Left kidney (tissue), 8 donors: ENCODE measurements at places on chromosomes 2 and 18.

- no peak for DNase-seq
Observed at GRCh38 chr2:207477896-207478295, 51.9 kb upstream of the CREB1 start.

DNA sequence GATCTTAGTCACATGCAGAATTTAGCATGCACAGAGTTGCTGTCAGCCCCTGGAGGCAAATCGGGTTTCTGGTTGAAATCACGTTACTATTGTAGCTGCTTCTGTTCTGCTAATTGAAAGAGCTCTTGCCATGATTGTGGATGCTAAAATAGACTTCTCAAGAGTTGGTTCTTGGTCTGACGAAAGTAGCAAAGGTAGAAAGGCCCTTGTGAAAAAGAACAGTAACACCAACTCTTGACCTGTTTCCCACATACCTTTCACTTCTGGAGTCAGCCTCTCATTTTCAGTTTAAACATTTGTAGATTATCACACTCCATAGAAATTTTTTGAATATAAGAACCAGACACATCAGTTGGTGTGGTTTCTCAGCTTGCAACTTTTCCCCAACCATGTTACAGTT lies 110.0 kb upstream of the EPB41L3 start:
- DNase-seq: no peak

DNA sequence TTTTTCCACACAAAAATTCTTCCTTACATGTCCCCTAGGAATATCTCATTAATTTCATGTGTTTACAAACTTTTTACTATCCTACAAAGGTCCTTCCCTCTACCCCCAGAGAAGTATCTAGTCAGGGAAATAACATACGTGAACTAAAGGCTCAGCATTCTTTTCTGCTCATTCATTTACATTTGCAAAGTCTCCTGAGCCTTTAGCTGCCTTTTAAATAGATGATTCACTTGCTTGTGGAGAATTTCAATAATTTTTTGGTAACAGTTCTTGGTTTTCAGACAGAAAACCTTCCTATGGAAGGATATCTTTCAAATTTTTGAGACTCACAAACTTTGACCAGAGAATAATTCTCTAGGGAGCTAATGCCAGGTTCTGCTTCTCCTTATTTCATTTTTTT lies 81.5 kb upstream of the RMDN2 start:
- DNase-seq: no peak

DNA sequence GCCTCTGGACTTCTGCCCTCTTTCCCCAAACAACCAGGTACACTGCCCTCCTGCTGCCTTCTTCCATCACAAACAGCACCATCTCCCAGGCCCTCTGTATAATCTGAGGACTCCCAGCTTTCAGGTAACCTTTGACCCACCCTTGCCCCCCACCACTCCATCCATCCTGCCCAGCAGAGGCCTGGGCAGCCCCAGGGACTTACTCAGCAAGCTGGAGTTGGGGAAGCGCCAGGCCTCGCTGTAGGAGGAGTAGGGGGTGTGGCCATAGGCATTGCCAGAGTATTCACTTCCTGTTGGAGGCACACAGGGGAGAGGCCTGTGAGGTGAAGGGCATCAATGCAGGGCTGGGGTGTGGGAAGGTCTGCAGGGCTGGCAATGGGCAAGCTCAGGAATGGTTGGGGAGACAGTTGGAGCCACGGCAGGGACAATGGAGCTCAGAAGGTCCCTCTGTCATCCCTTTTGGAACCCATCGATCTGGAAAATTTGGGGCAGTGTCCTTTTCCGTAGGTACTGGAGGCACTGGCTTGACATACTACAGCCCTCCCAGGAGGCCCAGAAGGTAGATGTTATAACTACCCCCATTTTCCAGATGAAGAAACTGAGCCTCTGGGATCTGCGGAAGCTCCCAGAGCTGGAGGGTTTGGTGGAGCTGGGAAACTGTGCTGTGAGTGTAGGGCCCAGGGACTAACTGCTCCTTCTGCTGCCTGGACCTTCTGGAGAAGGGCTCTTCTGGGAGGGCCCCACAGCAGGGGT lies 46.3 kb downstream of the PSD4 start:
- no peak for DNase-seq

DNA sequence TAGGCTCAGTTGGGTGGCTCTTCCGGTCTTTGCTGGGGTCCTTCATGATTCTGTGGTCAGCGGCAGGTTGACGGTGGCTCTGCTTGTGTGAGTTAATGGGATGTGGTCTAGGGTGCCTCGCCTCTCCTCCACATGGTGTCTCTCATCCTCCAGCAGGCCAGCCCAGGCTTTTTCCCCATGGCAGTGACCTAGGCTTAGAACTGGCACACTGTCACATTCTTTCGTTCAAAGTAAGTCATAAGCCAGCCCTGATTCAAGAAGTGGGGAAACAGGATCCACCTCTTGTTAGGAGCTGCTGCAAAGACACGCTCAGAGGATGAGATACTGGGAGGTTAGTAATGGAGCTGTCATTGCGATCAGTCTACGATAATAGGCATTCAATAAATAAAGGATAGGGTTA lies 46.0 kb upstream of the CTIF start:
- no peak for DNase-seq

DNA sequence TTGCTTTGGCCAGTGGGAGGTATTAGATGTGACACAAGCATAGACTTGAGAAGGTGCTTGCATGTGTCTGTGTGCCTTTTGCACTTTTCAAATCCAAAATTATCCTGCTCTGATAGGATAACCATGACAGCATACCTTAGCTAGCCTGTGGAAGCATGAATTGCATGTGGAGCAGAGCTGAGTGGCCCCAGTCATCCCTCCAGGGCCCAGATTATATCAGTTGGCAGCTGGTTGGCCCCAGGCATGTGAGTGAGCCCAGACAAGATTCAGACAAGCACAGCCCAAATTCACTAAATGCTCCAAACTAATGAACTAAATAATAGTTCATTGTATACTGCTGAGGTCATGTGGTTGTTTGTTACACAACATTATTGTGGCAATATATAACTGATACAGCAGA lies 18.8 kb downstream of the TACR1 start:
- DNase-seq: no peak

- no peak for DNase-seq
Observed at GRCh38 chr18:71036783-71037182, 747.9 kb downstream of the SOCS6 start.

GRCh38 chr18:77123320-77124231 lies 9.0 kb downstream of the MBP start:
- no peak for DNase-seq

- no peak for DNase-seq
Observed at GRCh38 chr2:215917953-215918620, 95.3 kb downstream of the MREG start.

DNA sequence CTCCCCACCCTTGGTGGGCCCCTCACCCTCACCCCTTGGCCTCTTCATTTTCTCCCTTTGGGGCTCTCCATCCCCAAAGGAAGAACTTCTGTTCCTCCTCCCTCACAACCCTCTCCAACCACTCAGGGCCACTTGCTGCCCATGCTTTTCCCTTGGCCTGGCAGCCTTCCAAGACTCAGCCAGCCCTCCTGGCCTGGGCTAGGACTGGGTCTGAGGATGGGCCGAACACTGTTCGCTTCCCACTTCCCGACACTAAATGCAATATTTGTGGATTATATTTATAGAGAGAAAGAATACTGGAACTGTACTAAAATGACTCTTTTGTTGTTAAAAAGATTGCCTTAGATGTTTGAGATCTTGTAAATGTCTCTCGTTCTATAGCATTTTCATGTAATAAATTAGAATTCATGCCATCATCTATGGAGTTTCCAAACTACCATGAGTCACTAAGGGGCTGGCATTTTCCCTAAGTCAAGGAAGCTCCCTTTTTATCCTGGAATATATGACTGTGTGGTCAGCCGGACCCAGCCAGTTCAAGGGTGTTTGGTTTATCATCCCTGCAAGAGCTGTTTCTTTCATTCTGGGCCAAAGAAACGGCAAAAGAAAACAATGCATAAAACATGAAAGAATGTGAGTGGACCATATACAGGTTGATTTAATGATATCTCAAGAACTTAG lies 3.8 kb downstream of the CXCR2 start:
- DNase-seq: no peak

GRCh38 chr2:157810037-157810436 lies 66.1 kb downstream of the ACVR1 start:
- no peak for DNase-seq

DNA sequence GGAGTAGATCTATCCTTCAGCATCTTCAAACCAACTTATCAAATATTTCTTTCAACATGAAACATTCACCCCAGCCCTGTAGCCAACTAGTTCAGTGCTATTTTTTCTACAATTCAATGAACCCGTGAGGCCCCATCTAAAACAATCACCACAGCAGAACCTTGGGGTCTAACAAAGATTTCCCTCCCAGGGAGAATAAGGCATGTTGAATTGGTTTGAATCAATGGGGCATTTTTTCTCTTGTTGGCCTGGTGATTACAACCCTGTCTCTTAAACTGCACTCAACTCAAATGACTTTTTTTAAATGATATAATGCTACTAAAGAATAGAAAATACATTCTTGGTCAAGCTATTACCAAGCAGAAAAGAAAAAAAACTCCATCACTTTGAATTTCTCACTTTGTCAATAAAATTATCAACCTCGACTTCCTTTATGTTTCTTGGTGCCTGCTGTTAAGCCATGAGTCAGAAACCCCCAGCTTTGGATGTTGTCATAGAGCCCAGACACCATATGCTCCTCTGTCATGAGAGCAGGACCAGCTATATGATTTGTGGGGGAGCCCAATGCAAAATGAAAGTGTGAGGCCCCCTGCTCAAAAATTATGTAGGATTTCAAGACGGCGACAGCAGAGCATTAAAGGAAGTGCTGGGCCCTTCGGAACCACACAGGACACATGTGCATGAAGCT lies 282.4 kb downstream of the MEIS1 start:
- no peak for DNase-seq

DNA sequence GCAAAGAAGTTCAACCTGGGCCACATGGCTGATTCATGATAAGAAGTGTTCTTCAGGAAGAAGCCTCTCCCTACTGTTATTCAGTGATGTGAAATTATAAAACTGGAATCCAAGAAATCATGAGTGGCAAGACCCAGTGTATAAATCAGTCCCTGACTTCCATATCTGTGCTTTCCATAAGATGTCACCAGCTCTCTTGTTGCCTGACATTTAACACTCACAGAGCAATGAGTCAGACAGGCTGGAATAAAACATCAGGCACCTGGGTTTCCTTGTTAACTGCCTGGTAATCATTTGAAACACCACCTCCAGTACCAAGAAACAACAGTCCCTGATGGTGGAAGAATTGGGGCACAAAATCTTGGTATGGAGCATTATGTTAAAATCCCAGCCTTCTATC lies 76.1 kb downstream of the SCG2 start:
- no peak for DNase-seq

GRCh38 chr2:7201851-7202250 lies 284.6 kb downstream of the RNF144A start:
- DNase-seq: no peak

DNA sequence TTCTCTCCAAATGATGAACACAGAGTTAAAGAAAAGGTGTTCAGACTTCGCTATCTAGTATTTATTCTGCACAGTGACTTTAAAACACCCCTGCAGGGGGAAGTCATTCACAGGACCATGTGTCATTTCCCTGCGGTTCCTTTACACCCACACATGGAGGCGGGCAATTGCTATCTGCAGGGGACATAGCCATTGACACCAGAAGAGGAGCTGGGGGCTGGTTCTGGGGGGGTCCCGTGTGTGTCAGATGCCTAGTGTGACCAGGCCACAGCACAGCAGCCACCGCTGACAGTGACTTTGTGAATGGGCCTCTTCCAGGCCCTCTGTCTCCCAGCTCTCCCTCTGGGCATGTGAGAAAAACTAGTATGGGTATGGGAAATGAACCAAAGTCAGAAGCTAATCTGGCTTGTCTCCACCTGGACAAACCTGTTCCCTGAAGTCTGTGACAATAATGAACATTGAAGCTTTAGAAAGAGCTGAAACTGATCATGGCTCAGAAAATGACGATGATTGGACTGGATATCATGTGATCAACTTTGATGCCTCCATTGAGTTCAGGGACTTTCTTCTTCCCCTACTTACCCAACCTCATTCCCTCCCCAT lies 7.5 kb upstream of the GBX2 start:
- no peak for DNase-seq

GRCh38 chr2:96684883-96685576 lies 42.5 kb downstream of the FER1L5 start:
- DNase-seq: peak; percentile 3

DNA sequence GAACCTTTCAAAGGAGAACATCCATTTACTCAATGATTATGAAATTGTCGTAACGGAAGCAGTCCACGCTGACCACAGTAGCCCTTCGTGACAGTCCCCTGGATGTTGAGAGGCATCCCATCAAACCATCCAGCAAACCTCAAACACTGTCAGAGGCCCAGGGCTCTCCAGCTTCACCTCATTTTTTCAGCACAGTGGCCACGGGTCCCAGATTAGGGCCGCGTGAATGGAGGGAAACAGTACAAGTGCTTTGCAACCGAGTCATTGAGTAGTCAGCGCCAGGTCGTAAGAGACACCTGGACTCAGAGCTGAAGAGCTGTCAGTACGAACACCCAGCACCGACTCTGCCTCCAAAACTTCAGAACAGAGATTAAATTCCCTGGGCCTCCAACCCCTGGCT lies 552.5 kb upstream of the SALL3 start:
- no peak for DNase-seq

DNA sequence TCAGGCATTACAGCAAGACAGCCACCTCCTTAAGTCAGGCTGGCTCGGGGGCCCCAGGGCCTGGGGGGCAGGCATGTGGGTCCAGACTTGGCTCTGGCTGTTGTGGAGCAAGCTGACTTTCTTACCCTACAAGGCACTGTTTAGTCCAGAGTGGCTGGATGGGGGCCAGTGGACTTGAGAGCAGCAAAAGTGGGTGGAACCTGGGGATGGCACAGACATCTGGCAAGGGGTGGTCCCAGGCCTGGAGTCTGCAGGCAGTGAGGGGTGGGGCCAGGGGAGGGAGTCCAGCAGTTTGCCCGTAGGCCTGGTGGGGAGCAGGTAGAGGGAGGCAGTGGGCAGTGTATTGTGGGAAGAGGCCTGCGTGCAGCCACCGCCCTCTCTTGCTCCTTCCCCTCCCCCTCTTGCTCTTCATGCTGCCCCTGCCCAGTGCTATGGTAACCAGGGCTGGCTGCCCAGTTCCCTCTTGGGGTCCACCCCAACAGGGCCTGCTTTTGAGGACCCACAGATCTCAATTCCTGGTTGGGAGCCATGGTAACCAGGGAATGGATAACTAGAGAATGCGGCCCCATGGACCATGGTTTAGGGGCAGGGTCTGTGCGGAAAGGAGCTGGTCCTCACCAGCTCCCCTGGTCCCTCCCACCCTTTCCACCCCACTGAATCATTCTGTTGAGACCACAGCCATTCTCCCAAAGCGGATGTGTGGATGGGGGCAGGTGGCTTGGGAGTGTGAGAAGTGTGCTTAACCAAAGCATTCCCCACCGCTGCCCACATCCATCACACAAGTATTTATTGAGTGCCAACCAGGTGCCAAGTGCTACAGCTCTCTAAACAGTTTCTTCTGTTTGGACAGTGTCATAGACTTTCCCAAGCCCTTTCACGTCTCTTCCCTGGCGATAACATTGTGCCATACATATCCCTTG lies 19.3 kb downstream of the SPEG start:
- DNase-seq: no peak

- no peak for DNase-seq
Observed at GRCh38 chr2:95036596-95037383, 11.3 kb downstream of the MAL start.

GRCh38 chr2:237143676-237144440 lies 58.2 kb downstream of the COPS8 start:
- DNase-seq: no peak

GRCh38 chr2:28435814-28436351 lies 43.2 kb downstream of the FOSL2 start:
- DNase-seq: no peak
